ENCODE measurements at places on chromosomes 12 and 14.

- DNase-seq, result no peak
Measured at GRCh38 chr12:68428211-68428610, 96.0 kb upstream of the MDM1 start.

GRCh38 chr12:29148911-29149690, at the start of gene FAR2:
Gene FAR2 (plus strand): TSS chr12:29149278. CDS start chr12:29270450, 121,172 bp downstream.
- DNase-seq, result peak; percentile 23

GRCh38 chr14:68405961-68406360, 386.9 kb downstream of the ZFP36L1 start:
- DNase-seq, result no peak

DNA sequence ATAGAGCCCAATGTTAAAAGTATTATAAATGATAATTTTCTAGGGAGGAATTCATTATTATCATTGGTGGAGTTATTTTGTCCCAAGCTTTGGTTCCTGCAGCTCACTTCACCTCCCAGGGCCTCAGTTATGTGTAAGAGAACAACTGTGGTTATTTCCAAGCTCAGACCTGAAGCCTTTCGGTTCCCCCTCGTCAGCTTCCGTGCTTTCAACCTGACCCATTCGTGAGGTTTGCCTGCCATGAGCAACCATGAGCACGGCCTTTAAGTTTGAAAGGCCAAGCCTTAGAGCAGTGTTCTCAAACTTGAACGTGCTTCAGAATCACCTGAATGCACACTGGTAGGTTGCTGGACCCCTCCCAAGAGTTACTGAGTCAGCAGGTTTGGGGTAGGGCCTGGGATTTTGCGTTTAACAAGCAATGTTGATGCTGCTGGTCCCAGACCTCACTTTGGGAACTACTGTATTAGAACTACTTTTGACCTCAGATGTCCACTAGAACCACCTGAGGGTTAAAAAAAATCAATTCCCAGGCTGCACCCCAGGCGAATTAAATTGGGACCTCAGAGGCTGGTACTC, 133.0 kb upstream of the PRMT8 start:
- no peak for DNase-seq

- no peak for DNase-seq
Measured at GRCh38 chr12:86724716-86725115, 468.5 kb upstream of the MGAT4C start.

DNA sequence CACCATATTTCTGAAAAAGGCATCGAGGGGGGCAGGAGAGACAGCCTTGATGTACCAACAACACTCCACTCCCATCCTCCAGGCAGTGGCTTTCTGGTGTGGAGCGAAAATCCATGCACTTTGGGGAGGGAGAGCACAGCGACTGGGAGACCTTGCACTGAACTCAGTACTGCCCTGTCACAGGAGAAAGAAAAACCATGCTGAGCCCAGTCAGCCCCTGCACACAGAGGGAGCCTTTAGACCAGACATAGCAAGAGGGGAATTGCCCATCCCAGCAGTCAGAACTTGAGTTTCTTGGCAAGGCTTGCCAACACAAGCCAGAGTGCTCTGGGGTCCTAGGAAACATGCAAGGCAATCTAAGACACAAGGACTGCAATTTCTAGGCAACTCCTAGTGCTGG, 24.8 kb upstream of the SLC6A15 start:
- no peak for DNase-seq

DNA sequence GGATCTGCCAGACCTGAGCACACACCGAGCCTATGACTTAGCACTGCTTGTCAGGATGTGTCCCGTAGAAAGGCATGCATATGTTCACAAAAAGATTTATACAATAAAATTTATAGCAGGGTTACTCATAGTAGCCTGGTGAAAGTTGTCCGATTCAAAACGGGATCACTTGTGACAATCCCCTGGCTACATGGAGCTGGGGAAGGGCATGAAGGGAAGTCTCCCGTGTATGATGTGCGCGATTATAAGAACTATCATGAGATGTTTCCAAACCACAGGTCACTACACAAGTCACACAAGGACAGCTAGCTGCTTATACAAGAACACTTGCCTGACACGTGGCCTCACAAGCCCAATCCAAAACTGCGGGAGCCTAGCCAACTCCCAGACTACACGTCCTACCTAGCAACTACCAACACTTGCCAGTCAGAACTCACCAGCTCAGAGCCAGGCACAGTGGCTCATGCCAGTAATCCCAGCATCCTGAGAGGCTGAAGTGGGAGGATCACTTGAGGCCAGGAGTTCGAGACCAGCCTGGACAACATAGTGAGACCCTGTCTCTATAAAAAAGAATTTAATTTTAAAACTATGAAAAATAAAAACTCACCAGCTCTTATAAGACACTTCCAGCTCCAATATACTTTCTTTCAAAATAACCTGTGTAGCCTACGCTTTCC, 7.5 kb upstream of the CDCA4 start:
- DNase-seq, result no peak

DNA sequence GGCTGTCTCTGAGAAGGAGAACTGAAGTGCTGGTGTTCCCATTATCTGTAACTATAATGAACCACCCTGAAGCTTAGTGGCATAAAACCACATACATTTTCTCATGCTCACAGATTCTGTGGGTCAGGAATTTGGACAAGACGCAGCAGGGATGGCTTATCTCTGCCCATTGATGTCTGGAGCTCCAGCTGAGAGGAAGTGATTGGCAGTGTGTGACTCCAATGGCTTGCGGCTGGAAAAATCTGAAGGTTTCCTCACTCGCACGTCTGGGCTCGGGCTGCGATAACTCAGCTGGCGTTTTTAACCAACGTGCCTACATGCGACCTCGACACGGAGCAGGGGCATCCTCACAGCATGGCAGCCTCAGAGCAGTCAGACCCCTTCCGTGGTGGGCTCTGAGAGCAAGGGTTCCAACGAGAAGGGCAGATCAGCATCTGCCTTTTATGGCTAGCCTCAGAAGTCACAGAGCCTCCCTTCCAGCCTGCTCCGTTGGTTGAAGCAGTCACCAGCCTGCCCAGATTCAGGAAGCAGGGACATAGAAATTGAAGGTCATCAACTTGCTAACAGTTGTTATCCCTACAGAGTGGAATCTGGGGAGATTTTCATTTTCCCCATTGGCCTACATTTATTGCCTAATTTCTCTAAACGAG, 143.3 kb upstream of the BCL2L14 start:
- DNase-seq, result no peak

GRCh38 chr12:18467620-18468245, 206.4 kb downstream of the PIK3C2G start:
- DNase-seq, result no peak

GRCh38 chr12:94322346-94322745, 137.3 kb downstream of the CEP83 start:
- DNase-seq, result no peak

DNA sequence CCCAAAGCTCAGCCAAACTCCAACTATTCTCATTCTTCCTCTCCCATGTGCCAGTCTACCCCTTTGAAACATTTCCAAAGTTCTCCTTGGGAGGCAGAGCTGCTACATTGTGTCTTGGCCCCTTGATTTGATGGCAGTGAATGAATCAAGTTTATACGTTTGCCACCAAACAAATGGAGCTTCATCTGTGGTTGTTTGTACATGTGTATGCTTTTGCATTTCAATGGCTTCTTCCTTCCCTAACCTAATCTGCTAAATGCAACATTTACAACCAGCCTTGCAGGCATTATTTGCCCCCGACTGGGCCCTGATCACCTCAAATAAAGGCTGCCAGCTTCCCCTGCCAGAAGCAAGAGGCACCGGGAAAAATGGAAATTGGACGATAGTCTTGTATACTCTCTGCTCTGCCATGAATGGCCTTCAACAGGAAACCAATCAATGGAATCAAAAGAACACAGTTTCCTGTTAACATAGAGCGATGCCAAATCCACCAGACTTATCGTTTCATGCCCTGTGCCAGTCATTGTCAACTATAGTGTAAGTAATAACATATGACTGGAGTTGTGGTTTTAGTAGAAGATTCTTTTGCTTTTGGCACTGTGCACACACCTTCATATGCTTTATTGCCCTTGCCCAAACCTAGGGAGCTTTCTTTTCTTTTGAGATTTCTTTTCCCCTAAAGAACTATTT, 97.8 kb downstream of the TMEM30B start:
- DNase-seq, result no peak

GRCh38 chr12:114823724-114824123, 139.7 kb upstream of the TBX3 start:
- DNase-seq, result no peak

DNA sequence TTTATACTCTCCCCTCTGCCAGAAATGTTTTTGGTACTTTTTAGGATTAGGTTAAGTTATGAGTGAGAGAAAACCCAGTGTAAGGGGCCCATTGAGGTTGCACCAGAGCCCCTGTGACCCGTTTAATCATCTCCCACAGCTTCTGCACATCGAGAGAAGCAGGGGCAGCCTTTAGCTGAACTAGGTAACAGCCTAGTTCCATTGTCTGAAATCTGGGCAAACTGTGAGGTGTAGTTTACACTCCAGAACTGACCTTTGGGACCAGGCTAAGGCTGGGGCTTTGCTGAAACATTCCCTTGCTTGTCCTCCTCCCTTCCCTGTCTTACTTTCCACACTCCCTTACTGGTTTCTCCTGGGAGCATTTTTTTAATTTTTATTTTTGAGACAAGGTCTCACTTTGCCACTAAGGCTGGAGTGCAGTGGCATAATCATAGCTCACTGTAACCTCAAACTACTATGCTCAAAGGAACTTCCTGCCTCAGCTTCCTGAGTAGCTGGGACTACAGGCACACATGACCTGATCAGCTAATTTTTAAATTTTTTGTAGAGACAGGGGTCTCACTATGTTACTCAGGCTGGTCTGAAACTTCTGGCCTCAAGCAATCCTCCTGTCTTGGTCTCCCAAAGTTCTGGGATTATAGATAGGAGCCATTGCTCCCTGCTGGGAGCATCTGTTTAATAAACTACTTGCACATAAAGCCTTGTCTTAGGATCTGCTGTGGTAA, 25.9 kb upstream of the DHRS2 start:
- no peak for DNase-seq

Measured in NCI-H2227 treated with DMSO at 0.1 percent for 48 hours (cell line).